ENCODE measurements at places on chromosomes 12 and 14.

DNA sequence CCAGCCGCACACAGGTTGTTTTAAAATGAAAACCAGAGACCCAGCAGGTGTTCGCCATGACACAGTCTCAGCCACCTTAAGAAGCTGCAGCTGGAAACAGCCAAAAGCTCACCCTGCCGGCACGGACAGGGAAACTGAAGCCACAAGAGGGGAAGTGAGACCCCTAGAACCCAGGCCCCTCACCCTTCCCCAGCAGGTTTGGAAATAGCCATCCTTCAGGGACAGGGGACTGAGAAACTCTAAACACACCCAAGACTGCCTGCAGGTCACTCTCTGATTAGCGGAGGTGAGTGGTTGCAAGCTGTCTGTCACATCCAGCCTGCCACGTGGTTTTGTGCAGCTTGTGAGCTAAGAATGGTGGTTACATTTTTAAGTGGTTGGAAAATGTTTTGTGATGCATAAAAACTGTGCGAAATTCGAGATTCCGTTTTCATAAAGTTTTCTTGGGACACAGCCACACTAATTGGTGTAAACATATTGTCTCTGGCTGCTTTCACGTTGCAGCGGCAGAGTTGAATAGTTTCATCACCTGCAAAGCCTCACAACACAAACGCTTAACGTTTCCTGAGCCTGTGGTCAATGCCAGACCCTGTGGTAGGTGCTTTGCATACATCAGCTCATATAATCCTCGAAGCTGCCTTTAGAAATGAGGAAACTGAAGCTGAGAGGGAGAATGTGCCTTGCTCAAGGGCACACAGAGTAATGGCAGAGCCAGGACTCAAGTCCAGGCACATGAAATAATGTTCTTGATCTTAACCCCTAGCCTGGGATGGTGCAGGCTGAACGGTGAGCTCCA is 1.7 kb upstream of the SELPLG start:
- DNase-seq: peak; percentile 51

DNA sequence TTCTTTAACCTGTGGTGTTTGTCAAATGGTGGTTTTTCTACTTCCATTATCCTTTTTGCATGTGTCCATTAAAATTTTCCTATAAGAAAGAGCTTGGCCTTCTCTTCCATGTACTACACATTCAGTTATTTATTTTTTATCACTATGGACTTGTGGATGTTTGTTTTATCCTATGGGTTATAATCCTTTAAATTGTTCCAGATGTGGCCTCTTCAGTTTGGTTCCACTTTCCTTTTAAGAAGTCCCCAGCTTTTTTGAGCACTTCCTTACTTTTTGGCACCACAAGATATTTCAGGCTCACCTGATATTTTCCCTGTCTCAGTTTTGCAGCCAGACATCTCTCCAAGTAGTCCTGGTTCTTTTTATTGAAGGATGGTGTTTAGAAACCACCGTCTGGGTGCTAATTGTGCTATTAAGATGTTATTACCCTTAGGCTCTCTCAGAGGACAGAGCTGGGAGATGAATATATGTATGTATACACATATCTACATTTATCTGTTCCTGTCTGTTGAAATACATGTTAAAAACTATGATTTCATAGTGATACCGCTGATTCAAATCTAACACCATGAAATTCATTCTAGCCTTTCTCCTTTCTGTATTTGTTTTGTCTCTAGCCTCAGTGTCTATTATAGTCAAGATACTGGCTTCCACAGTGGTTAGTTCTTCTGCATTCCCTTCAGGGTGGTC is 408.5 kb upstream of the RGS6 start:
- no peak for DNase-seq

- no peak for DNase-seq
Measured at GRCh38 chr14:106841701-106842100, 1315.3 kb downstream of the TMEM121 start.

GRCh38 chr14:53646925-53647324 is 309.7 kb downstream of the BMP4 start:
- no peak for DNase-seq

DNA sequence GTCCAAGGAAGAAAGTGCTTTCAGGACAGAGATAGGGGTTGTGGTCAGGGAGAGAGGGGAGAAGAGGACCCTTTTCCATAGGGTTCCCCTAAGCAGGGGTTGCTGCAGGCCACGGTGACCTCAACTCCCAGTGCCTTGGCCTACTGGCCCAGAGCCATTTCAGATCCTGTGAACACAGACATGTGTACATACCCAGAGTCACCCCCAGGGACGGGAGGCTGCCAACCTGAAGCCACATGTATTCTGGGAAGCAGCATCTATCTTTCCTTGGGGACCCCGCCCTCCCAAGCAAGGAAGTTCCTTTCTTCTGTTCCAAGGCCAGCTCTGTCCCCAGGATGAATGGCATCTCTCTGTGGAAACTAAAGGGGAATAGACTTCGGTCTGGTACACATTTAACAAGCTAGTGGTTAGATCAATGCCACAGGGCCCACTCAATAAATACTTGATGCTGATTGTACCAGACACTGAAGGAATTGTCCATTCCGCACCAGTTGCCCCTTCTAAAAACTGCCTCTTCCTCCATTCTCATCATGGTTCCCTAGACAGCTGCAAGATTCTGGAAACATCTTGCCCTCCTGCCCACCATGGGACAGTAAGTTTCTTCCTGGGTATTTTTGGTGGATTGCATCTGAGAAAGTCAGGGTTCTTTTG is 25.2 kb upstream of the DGLUCY start:
- no peak for DNase-seq

DNA sequence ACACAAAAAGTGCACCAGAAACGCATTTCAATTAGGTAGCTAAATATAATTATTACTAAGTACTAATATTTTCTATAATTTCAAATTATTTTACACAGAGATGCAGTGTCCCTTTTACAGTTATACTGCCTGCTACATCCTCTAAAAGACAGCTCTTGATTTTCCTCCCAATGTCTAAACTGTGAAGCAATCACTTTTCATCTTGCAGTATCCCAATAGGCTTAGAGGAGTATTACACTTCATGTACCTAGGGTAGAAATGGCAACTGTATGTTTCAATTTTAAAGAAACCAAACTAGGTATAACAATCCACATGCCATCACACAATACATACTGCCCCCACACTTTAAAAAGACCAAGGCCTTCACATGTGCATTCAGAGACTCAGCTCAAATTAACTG is 7.3 kb downstream of the RSRC2 start:
- no peak for DNase-seq

- DNase-seq: peak; percentile 33
Measured at GRCh38 chr14:77574446-77575115, 41.9 kb downstream of the SPTLC2 start.

DNA sequence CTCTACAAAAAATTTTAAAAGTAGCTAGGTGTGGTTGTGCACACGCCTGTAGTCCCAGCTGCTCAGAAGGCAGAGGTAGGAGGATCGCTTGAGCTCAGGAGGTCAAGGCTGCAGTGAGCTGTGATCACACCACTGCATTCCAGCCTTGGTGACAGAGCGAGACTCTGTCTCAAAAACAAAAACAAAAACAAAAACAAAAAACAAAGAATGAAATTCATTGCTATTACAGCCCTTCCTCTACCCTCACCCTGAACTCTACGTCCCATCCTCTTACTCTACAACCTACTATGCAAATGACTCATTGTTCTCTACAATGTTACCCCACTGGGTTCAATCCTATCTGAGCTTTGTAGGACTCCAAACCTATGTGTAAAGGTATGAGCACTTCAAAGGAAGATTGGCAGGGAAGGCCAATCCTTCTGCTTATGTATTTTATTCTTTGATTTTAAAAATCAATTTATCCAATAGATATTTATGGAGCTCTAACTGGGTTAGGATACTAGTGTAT is 39.3 kb downstream of the NINJ2 start:
- DNase-seq: no peak

- DNase-seq: peak; percentile 62
Measured at GRCh38 chr14:77889971-77890442, 90.1 kb downstream of the ADCK1 start.

DNA sequence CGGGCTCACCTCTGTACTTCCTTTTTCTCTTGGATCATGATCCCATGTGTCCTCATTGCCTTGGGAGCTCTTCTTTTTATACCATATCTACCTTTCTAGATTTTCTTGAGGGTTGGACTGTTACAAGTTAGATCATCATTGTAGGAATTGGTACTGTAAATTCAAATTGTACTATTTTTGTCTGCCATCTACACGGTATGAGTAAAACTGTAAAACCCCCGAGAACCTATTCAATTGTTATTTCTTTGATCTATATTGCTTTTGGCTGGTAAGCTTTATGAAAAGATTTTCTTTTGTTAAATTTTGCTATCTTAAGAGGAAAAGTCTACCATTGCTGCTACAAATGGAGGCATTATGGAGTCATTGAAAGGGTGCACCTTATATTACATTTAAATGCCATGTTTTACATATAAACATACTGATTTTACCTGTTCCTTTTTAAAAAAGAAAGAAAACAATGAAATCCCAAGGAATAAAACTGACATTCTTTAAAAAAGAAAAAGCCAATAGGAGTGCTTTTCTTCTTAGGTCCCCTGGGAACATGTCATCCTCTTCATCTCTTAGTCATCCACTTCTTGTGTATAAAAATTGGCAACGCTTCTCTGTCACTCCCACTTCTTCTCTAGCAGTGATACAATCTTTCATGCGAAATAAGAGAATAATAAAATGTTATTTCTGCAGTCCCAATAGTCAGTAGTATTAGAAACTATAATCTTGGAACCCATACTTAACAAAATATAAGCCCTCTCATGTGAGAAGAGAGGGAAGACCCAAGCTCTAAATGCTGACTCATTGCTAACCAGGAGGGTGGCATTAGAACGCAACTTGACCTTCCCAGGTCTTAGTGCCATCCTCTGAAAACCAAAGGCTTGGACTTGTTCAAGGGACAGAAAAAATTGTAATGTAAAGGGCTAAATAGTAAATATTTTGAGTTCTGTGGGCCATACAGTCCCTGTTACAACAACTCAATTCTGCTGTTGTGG is 20.4 kb downstream of the RGS6 start:
- no peak for DNase-seq

- DNase-seq: no peak
Measured at GRCh38 chr12:131357185-131357747, 353.6 kb upstream of the SFSWAP start.

DNA sequence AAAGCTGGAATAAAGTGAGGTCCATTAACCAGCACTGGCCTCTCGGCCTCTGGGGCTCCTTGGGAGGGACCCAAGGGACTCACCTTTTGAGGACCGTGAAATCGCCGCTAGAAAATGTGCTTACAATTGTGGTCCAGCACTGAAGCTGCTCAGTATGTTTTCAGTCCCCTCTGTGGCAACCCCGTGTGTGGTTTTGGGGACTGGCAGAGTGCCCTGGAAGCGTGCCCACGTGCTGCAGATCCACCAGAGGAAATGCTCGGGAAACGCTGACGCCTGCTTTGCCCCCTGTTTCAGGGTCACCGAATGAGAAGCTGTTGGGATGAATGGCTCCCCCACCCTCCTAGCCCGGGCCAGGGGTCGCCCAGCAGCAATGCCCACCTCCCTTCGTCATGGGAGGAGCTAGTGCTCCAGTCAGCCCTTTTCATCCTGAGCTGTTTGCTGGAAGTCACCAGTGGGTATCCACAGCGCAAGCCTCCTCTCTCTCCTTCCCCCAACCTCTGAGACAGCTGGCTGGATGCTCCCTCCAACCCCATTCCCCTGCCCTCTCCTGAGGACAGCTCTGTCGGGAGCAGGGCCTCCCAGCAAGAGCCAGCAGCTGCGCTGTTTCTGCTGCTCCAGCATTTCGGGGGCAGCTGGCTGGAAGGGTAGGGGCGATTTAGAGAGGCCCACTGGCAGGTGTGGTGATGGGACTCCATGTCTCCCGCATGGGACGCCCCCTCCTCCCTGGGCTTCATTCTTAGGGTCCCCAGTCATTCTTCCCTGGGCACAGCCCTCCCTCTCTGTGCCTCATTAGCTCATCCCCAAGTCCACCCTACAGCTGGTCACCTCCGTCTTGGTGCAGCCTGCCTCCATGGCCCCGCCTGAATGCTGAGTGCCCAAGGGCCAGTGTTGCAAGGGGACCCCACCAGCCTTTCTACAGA is 33.2 kb upstream of the PPP1R13B start:
- DNase-seq: peak; percentile 89

DNA sequence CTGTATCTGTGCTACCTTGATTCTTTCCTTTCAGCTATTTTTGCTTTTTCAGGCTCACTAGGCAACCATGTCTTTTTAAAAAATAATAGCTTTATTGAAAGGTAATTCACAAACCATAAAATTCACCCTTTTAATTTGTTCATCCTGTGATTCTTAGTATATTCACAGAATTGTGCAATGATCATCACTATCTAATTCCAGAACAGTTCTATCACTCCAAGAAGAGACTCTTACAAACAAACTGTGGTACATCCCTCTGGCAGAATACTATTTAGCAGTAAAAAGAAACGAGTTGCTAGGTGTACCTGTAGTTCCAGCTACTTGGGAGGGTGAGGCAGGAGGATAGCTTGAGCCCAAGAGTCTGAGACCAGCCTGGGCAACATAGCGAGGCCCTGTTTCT is 14.8 kb downstream of the CREBL2 start:
- no peak for DNase-seq

DNA sequence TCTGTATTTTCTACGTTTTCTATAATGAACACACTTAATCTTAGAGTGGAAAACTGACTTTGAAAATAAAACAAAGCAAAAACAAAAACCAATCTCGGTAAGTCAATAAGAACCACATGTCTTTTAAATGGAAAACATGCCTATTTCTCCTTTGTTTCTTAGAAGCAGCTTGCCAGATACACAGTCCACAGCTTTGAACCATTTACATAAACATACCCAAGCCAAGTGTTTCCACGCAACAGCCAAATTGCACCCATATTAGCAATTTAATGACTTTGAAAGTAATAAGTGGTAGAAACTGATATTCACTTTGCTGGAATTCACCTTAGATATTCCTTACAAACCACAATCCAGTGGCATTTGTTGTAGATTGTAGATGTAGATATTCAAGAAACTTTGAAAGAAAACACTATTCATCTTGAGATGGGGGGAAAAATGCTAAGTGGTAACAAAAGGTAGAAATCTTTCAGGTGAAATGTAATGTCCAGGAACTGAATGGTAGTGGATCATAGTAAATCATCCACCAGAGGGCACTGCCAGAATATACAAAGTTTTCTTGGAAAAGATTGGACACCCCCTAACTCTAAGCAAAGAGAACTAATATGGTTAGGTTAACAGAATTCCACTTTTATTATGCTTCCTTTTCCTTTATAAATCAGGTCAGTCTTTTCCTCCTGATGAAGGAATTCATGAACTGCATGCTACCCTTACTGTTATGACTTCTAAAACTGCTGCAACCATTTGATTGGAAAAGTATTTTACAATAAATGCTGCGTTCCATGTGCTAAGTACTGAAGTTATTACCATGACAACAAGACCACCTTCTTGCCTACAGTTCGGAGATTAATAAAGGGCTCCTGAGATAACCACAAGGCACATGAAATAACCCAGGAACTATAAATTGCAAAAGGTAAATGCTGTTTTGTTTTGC is 69.8 kb downstream of the RERG start:
- DNase-seq: peak; percentile 39

DNA sequence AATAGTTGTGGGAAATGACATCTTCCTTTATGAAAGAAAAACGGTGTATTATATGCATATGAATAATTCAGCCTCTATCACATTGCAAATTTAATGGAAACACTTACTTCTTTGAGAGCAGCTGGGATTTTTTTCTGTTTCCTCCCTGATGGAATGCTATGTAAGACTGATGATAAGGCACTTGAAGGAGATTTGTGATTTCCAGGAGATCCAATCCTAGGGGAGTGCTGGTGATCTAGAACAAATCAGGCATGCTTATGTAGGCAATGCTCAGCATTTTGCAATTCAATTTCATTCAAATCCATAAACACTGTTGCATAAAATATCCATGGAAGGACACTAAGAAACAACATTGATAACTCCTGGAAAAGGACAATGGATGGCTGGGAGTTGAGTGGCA is 16.0 kb upstream of the NR2C1 start:
- no peak for DNase-seq
